ENCODE measurements at places on chromosomes 11 and 22.
A peak's percentile ranks its signal among the peaks of the same experiment; 100 is the strongest.

- no peak overlapping the region for H3K4me3 ChIP-seq
- no peaks in the 10 kb centered on the region for H3K4me1 ChIP-seq
- no peak overlapping the region for H3K27ac ChIP-seq
These were observed 478.1 kb upstream of the CHORDC1 start for GRCh38 chr11:90700789-90701439.

- H3K27me3 ChIP-seq = no peaks in the 10 kb centered on the region
- no peak for DNase-seq
- no peak overlapping the region for H3K27ac ChIP-seq
- no peak overlapping the region for H3K4me3 ChIP-seq
- no peaks in the 10 kb centered on the region for H3K36me3 ChIP-seq
These were observed 132.3 kb downstream of the OPCML start for GRCh38 chr11:133399855-133400625.

DNA sequence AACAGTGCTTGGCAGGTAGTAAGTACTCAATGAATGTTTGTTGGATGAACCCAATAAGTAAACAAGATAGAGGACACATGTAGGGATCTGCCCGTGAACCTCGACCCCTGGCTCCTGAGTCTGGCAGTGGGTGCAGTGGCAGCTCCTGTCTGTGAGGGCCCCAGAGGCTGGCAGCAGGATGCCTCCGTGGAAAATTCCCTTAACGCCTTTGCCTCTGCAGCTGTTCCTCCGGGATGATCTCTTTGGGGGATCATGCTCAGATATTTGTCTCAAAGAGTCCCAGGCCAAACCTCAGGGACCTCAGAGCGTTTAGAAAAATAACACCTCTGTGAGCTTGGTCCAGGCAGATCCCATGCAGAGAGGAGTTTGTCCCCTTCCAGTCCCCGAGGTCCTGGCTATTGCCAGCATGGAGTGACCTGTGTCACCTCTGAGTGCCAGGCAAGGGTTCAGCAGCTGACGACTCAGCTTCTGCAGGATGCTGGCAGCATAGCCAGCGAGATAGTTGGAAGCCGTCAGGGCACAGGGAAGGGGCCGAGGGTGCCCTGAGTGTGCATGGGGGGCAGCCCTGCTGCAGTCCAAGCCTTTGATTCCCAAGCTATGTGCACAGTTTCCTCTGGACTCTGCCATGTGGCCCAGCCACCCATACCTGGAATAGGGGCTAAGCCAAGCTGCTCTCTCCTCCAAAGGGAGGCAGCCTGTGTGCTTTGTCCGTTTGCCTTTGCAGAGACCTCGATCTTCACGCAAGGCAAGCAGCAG, 613 bp upstream of the MCHR1 start:
- peak overlapping the region; percentile 61 for H3K4me3 ChIP-seq
- peak overlapping the region; percentile 86 for H3K27ac ChIP-seq
- peak; percentile 86 for DNase-seq
- H3K4me1 ChIP-seq = peaks cover 21% of the 10 kb centered on the region
- H3K27me3 ChIP-seq = no peaks in the 10 kb centered on the region
- no peaks in the 10 kb centered on the region for H3K36me3 ChIP-seq

- H3K36me3 ChIP-seq = peaks cover 16% of the 10 kb centered on the region
- no peak for DNase-seq
These were observed 86.7 kb downstream of the SWAP70 start for GRCh38 chr11:9750551-9750950.

DNA sequence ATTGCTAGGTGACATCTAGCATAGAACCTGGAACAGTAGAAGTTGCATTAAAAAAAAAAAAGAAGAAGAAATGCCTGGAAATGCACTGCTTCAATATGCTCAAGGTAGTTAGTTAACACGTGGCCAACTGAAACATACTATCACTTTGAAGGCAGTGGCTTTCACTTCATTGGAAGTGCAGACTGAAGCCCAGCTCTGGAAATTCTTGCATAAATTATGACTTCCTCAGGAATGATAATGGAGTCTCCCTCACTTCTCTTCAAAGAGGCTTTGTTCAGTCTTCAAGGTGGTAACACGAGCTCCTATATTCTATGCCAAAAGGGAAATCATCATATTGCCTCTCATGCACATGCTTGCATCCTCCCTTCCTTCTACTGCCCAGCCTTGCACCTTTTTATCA, 715.9 kb upstream of the API5 start:
- no peak overlapping the region for H3K27ac ChIP-seq
- no peak overlapping the region for H3K4me3 ChIP-seq
- no peak for DNase-seq
- no peaks in the 10 kb centered on the region for H3K27me3 ChIP-seq

DNA sequence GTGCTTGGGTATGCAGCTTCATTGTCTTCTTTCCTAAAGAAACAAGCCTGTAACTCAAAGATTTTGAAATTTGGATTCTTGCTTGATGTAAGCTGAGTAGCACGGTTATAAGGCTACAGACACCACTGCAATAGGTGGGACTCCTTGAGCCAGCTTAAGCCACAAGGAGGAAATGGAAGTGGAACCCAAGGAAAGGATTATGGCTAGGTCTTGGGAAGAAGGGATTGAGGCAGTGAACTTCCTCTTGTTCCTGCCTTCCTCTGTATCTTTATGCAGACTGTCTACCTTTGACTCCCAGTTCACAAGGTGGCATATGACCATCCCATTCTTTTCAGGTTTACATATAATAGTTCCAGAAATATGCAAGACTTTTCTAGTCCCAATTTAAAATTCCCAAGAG, 72.3 kb downstream of the BDNF start:
- H3K27ac ChIP-seq = no peak overlapping the region
- peaks cover 1% of the 10 kb centered on the region for H3K4me1 ChIP-seq
- H3K4me3 ChIP-seq = no peak overlapping the region
- peaks cover 5% of the 10 kb centered on the region for H3K27me3 ChIP-seq
- DNase-seq = no peak

DNA sequence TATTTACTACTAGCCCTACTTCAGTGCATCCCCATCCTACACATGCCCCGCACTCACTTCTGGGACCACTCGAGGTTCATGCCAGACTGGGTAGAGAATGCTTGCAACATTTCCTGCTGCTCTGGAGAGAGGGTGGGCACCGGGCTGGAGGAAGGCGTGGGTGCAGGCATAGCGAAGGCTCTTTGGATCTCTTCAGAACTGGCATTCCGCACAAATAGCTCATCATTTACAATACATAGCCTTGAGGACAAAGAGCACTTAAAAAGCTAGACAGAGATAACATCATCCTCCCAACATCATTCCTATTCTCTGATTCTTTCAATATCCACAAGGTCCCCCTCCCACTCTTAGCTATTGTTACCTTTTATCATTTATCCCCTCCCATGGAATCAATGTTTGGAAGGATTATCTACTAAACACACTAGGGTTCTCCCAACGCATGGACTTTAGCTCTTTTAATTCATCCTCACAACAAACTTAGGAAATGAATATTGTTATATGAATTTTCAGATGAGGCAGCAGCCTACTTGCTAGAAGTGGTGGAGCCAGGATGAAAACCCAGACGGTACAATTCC, 2.5 kb upstream of the TMEM223 start:
- H3K27ac ChIP-seq = no peak overlapping the region
- H3K4me1 ChIP-seq = no peaks in the 10 kb centered on the region
- H3K4me3 ChIP-seq = no peak overlapping the region
- DNase-seq = no peak
- H3K27me3 ChIP-seq = no peaks in the 10 kb centered on the region

GRCh38 chr11:13104619-13105236, 95.6 kb downstream of the RASSF10 start:
- peak overlapping the region; percentile 85 for H3K27ac ChIP-seq
- H3K36me3 ChIP-seq = no peaks in the 10 kb centered on the region
- H3K4me1 ChIP-seq = peaks cover 31% of the 10 kb centered on the region
- no peaks in the 10 kb centered on the region for H3K27me3 ChIP-seq
- DNase-seq = no peak

DNA sequence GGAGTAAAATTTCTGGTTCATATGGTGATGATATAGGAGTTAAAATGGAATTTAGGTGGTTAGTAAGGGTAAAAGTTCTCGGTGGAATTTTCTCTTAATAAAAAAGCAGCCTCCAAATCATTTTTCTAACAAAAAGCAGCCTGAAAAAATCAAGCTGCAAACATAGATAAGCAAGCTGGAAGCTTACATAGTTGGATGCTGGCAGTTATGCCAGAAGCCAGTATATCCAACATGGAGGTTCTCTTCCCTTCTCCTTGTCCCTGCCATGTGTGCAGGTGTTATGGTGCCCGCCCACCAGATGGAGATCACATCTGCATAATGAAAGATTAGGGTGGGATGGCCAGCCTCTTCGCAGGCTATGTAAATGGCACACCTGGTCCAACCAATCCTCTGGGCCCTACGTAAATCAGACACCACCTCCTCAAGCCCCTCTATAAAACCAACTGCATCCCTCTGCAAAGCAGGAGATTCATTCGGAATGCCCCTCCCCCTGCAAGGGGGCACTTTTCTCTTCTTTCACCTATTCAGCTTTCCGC, 22.4 kb downstream of the PIWIL3 start:
- no peaks in the 10 kb centered on the region for H3K36me3 ChIP-seq
- no peaks in the 10 kb centered on the region for H3K27me3 ChIP-seq
- H3K4me1 ChIP-seq = no peaks in the 10 kb centered on the region
- H3K27ac ChIP-seq = no peak overlapping the region
- H3K4me3 ChIP-seq = no peak overlapping the region

DNA sequence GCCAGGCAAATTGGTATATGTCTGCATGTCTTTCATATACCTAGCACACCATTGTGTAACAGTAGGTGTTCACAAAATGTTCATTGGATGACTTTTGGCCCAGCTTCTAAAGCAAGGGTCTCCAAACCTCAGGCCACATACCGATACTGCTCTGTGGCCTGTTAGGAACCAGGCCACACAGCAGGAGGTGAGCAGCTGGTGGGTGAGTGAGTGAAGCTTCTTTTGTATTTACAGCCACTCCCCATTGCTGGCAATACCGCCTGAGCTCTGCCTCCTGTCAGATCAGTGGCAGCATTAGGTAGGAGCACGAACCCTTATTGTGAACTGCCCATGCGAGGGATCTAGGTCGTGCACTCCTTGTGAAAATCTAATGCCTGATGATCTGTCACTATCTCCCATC, 836.6 kb downstream of the NTM start:
- no peaks in the 10 kb centered on the region for H3K27me3 ChIP-seq
- H3K4me1 ChIP-seq = no peaks in the 10 kb centered on the region
- no peak overlapping the region for H3K4me3 ChIP-seq
- no peaks in the 10 kb centered on the region for H3K36me3 ChIP-seq
- no peak overlapping the region for H3K27ac ChIP-seq

DNA sequence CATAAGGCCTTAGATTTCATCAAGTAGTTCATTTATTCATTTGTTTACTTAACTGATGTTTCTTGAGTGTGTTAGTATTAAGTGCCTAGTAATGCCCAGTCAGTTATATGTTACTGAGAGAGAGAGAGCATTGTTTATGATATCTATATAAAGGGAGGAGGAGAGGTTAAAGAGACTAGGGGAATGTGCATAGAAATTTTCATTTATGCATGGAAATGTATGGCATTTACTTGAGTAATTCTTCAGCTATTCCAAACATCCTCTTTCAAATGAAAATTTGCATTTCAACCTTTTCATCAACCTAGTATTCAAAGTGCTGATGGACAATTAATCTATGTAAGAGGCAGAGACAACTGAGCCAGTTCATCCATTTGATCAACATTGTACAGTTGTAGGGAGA, 199.7 kb downstream of the NELL1 start:
- H3K27ac ChIP-seq = no peak overlapping the region
- H3K27me3 ChIP-seq = no peaks in the 10 kb centered on the region
- no peak for DNase-seq
- no peaks in the 10 kb centered on the region for H3K4me1 ChIP-seq
- no peaks in the 10 kb centered on the region for H3K36me3 ChIP-seq

DNA sequence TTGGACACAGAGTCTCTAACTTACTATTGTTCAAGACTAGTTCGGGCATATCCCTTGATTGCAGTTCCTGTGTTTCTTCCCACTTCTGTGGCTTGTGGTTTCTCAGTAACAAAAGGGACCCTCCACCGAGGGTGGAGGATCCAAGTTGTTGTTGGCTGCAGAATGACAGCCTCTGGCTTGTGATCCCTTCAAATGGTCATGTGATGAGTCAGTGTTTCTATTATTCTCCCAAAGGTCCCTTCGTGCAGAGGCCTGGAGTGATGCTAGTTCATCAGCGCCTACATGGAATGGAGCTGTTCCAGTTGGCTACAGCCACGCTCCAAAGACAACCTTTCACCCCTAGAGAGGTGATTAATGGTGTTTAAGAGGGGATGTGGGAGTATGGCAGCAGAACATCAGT, 2.6 kb upstream of the VWCE start:
- H3K27ac ChIP-seq = no peak overlapping the region
- no peaks in the 10 kb centered on the region for H3K4me1 ChIP-seq
- no peaks in the 10 kb centered on the region for H3K27me3 ChIP-seq

- no peaks in the 10 kb centered on the region for H3K4me1 ChIP-seq
- H3K27ac ChIP-seq = no peak overlapping the region
- no peaks in the 10 kb centered on the region for H3K27me3 ChIP-seq
- no peak overlapping the region for H3K4me3 ChIP-seq
These were observed 21.2 kb downstream of the ARL14EP start for GRCh38 chr11:30344085-30344484.

DNA sequence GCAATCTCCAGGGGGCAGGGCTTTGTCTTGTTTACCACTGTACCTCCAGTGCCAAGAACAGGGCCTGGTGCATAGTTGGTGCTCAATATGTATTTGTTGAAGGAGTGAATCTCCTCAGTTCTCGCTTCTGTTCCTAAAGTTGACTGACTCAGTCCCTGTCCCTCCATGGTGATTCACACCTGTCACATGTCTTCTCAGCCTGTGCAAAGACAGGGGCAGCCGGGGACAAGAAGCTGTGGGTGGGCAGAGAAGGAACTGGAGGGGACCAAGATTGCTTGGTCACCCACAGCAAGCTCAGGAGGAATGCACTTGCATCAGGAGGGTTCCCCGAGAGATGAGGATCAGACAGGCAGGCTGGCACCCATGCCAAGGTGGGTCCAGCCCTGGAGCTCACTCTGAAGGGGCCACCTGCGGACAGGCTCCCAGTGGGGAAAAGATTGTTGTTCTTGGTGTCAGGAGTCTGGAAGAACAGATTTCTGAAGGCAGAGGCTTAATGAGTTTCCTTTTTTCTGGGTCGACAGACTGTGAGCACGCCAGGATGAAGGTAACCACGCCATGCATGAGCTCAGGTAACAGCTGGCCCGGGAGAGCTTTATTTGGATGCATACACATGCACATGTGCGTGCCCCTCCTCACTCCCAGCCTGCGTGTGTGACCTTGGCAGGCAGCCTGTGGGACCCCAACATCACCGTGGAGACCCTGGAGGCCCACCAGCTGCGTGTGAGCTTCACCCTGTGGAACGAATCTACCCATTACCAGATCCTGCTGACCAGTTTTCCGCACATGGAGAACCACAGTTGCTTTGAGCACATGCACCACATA, 16.9 kb downstream of the IL17RA start:
- no peak overlapping the region for H3K4me3 ChIP-seq
- no peak for DNase-seq
- H3K4me1 ChIP-seq = no peaks in the 10 kb centered on the region
- no peaks in the 10 kb centered on the region for H3K27me3 ChIP-seq
- no peak overlapping the region for H3K27ac ChIP-seq

- H3K36me3 ChIP-seq = peaks cover 7% of the 10 kb centered on the region
- no peaks in the 10 kb centered on the region for H3K4me1 ChIP-seq
- no peaks in the 10 kb centered on the region for H3K27me3 ChIP-seq
- H3K27ac ChIP-seq = peak overlapping the region; percentile 62
- DNase-seq = peak; percentile 57
These were observed 975 bp upstream of the MDK start for GRCh38 chr11:46380340-46381047.

Data from SJCRH30 (cell line).